Mesangial cell (primary cell): ENCODE measurements at places on chromosomes 13 and 19. TPM values are rescaled to one million over a fixed set of nuclear protein-coding genes. Genes with fewer than 3 reads are reported as not detected.

ZNF85 gene
- 2.7 and 8.0 TPM in 2 replicates for total RNA-seq

PCSK4 gene
- total RNA-seq: 3.9 and 10.8 TPM in 2 replicates

TLE2 gene
- 0.16 and 5.6 TPM in 2 replicates for total RNA-seq

GPR18 gene
- total RNA-seq: not detected in 2 replicates

SCGB2B2 gene
- 0.13 TPM in 1 of 2 replicates, not detected in the other for total RNA-seq

WDR88 gene
- total RNA-seq: not detected in 2 replicates

IFNL1 gene
- not detected in 2 replicates for total RNA-seq

CGB7 gene
- 3.4 and 3.6 TPM in 2 replicates for total RNA-seq

SLC17A7 gene
- under 0.01 TPM in 2 replicates for total RNA-seq

KLF12 gene
- 4.9 and 8.2 TPM in 2 replicates for total RNA-seq

WDR62 gene
- 1.8 and 22.5 TPM in 2 replicates for total RNA-seq

ZNF28 gene
- 7.0 and 16.4 TPM in 2 replicates for total RNA-seq

ZNF567 gene
- 2.3 and 2.9 TPM in 2 replicates for total RNA-seq

NCR1 gene
- not detected in 2 replicates for total RNA-seq

NDFIP2 gene
- 26.6 and 34.2 TPM in 2 replicates for total RNA-seq

AKAP8L gene
- 49.7 and 75.8 TPM in 2 replicates for total RNA-seq

ATP8B3 gene
- 5.4 and 5.6 TPM in 2 replicates for total RNA-seq

SIGLECL1 gene
- total RNA-seq: not detected in 2 replicates

FFAR1 gene
- not detected in 2 replicates for total RNA-seq

CRTC1 gene
- total RNA-seq: 2.6 and 12.7 TPM in 2 replicates

ZNF681 gene
- total RNA-seq: 1.3 and 1.6 TPM in 2 replicates

GPR12 gene
- not detected in 2 replicates for total RNA-seq

FGF22 gene
- total RNA-seq: 0.16 and 0.51 TPM in 2 replicates

ZNF486 gene
- total RNA-seq: 6.2 and 9.1 TPM in 2 replicates

BICRA gene
- total RNA-seq: 6.1 and 6.4 TPM in 2 replicates

ZNF135 gene
- 1.1 and 5.5 TPM in 2 replicates for total RNA-seq

BRME1 gene
- 0.49 and 1.0 TPM in 2 replicates for total RNA-seq

PSG7 gene
- not detected in 2 replicates for total RNA-seq

NKG7 gene
- total RNA-seq: not detected in 2 replicates

C19orf53 gene
- 100 and 141 TPM in 2 replicates for total RNA-seq

PSG6 gene
- total RNA-seq: not detected in 2 replicates

CABP5 gene
- not detected in 2 replicates for total RNA-seq

CYP2A7 gene
- not detected in 2 replicates for total RNA-seq

SWSAP1 gene
- total RNA-seq: 1.6 and 4.2 TPM in 2 replicates

LHFPL6 gene
- total RNA-seq: 10.1 and 20.5 TPM in 2 replicates

KLK15 gene
- not detected in 2 replicates for total RNA-seq

DCAF15 gene
- 30.6 and 38.9 TPM in 2 replicates for total RNA-seq

ZNF302 gene
- 4.4 and 7.1 TPM in 2 replicates for total RNA-seq

C13orf42 gene
- total RNA-seq: not detected in 2 replicates

PNMA8A gene
- total RNA-seq: 4.1 and 14.1 TPM in 2 replicates

CLDN10 gene
- 4.9 and 9.0 TPM in 2 replicates for total RNA-seq

CALR3 gene
- not detected in 2 replicates for total RNA-seq

FXYD7 gene
- 0.25 TPM in 1 of 2 replicates, not detected in the other for total RNA-seq

KHSRP gene
- total RNA-seq: 177 and 285 TPM in 2 replicates
